NCI-H1105 treated with DMSO at 0.1 percent for 48 hours (cell line): ENCODE measurements at places on chromosomes 2 and 18.
A peak's percentile ranks its signal among the peaks of the same experiment; 100 is the strongest.

DNA sequence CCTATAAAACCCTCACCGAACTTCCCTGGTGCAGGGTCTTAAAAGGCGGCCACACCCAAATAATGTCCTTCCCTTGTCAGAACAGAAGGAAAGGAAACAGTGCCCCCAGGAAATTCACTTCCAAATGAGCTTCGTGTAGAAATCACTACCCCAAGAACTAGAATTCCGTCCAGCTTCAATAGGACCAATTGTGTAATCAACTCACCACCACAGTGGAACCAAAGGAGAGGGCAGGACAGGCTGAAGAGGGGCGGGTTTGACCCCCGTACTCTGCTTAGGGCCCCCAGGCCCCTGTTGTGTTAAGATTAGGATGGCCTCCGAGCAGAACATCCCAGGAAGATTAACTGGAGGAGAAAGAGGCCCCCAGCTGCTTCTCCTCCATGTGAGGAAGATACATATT is 24.1 kb downstream of the GPR35 start:
- no peak for DNase-seq

GRCh38 chr2:74828543-74828942 is 5.4 kb upstream of the HK2 start:
- DNase-seq, result no peak

DNA sequence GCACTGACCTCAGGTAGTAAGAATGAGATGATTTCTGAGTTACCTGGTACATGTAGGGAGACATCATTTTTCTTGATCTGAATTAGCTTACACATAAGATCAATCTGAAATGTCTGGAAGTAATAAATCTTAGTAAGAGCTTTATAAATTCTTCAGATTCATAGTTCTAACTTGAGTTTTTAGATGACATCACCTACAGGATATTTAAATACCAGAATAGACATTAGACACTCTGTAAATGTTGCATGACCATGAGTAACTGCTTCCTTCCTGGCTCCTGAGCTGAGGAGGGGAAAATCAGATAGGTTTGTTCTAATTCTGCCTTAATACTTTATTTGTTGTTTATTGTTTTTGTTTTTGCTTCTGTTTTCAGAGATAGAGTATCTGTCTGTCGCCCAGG is 181.8 kb downstream of the PHLPP1 start:
- no peak for DNase-seq

DNA sequence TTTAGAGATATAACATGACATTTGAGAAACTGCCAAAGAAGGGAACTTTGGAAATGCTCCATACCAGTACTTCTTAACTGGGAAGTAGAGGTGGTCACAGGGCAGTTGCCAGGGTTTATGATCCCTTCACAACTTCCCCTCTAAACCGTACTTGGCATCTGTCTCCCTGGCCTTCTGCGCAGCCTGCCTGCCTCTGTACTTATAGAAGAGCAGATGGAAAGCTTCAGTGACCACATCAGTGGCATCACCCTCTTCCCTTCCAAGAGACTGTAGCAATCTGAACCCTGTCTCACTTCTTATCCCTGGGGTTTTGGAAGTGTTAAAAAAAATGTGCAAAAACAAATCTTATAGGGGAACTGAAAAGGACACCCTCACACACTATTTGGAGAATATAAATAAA is 64.1 kb downstream of the EIF2AK3 start:
- DNase-seq, result no peak

DNA sequence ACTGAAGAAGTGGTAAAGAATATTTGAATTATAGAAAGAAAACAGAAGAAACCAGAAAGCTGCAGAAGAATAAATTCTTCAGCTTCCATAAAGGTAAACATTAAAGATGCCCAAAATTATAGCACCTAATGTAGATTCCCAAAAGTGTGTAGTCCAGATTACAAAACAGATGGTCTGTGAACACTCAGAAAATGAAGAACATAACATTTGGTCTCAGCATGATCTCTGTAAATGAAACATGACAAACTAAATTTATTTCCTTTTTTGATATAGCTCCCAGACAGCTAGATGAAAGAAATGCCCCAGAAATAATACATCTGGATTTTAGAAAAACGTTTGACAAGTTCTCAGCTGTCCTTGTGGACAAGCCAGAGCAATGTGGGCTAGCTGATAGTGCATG is 794.2 kb upstream of the NXPH2 start:
- DNase-seq, result no peak

DNA sequence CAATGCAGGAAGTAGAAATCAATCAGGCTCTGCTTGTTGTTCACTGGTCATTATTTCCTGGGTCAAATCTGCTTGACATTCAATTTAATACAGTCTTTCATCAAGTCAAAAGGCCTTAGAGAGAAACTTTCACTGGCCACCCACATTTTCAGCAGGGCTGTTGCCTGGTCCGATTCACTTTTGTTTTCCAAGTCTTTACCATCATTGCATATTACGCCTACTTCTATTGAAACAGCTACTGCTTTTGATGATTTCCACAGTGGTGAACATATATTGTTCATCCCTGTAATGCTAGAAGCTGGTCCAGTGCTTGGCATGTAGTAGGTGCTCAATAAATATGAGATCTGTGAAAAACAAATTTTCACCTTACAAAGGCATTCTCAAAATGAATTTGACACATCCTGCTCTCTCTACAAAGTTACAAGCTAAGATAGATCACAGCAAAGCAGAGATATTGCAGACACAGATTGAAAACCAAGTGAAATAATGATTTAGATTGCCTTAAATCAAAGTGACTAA is 600.1 kb downstream of the ARHGAP15 start:
- DNase-seq, result no peak

GRCh38 chr2:1546901-1547300 is 133.6 kb downstream of the TPO start:
- DNase-seq, result no peak

GRCh38 chr2:25460261-25460905 is 118.7 kb upstream of the DNMT3A start:
- DNase-seq, result no peak

GRCh38 chr2:220451438-220451837 is 824.0 kb downstream of the SLC4A3 start:
- peak; percentile 29 for DNase-seq

DNA sequence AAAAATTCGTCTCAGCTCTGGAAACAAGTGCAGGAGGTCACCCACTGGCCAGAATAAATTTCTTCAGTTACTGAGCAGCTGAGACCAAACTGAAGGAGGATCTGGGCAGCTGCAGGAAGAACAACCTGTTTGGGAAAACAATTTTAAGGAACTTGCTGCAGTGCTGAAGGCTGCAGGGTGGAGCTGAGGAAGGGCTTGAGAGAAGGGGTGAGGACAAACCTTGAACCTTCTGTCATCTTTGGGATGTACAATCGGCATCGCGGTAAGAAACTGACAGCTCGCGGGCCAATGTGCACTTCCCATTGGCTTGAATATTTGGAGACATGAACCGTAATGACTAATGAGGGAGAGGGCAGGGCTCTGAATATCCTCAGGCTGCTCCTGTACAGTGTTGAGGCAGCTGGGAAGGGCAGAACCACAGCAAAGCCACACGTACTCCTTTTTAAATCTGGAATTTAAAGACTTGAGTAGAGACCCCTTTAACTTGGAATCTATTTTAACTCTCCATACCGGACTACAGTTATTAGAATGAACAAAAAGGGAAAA is 90.3 kb downstream of the TACR1 start:
- DNase-seq, result no peak

DNA sequence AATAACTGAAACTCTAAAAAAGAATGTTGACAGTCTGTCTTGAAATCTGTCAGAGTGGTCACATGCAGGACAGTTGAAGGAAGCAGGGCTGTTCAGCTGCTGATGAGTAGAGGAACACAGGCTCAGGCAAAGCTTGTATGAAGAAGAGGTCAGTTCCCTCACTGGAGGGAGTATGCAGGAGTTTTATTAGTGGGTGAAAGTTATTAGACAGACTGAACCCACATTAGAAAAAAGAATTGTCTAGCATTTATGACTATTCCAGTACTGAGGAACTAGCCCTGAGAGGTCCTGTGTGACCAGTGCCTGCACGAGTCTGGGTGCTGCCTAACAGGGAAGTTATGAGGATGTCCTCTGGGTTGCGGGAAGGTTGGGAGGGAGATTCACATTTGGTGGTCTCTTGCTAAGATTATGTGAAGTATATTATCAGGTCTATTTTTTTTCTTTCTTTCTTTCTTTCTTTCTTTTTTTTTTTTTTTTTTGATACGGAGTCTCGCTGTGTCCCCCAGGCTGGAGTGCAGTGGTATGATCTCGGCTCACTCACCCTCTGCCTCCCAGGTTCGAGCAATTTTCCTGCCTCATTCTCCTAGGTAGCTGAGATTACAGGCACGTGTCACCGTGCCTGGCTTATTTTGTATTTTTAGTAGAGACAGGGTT is 9.6 kb downstream of the TET3 start:
- DNase-seq, result no peak

DNA sequence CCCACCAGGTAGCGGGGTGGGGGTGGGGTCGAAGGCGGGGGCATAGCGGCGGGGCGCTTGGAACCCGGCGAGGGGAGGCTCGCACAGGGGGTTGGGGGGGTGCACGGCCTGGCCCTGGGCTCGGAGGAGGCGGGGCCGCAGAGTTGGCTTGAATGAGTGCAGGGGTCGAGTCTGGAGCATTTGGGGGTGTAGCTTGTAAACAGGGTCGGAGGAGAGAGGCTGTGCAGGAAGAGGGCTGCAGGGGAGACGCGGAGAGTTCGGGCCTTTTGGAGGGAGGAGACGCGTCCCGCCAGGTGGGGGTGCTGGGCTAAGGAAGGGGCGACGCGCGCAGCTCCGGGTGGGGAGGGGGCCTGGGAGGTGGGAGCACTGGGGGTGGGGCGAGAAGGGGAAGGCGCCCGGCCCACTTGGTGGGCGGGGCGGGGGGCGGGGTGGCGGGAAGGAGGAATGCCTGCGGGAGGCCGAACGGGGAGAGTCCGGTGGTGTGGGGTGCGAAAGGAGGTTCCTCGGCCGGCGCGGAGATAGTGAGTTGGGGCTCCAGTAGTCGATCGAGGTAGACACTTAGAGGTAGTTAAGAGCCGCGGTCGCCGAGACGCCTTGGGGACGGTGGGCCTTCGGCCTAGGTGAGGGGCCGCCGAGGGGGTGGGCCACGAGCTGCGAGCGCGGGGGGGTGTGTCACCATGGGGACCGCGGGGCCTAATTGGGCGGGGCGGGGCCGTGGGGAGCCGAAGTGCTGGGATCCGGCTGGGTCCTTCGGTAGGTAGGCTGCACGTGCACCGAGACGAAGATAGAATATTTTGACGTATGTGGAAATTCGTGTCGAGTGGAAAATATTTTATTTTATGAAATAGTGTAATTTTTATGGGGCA is 774 bp downstream of the MSH6 start:
- DNase-seq, result peak; percentile 69

DNA sequence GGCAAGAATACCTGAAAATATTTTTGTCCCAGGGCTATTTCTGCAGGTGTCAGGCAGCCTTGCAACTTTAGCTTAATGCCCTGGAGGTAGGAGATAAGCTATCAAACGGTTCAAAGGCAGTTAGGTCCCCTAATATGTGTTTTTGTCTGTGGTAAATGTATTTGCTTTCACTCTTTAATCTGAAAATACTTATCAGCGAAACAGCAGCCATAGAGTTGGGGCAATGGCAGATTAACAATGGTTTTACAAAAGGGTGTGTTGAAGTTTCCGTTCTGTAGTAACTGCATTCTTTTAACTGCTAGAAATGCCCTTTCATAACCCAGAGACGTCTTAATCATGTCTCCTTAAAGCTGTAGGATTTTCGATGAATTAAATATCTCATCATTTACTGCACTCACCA is 265.0 kb upstream of the TRIB2 start:
- no peak for DNase-seq

DNA sequence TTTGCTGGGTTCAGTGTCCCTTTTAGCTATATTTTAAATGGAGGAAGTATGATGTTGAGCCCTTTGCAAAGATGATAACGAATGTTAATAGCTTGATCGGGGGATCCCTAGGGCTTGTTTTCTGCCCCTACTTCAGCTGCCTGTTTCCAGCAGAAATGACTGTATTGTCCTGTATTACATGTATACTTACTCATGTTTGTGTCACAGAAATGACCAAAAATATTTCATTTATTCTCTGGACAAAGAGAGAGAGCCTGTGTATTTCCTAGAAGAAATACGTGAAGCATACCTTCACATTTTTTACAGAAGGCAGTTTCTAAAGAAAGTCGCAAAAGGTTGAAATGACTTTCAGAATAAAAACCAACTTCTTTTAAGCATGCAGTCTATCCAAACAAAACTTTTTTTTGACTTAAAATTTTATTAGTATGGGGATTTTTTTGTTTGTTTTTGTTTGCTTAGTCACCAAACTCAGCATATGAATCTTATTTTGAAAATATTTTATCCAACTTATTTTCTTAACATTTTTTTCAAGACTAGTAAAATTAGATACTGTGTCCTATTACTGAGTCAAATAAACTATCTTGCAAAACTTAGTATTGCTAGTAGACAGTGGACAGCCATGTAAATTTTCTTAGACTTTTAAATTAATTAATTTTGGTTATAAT is 68.9 kb downstream of the PTRHD1 start:
- DNase-seq, result no peak

- no peak for DNase-seq
These were observed 110.1 kb downstream of the BAZ2B start for GRCh38 chr2:159506202-159506601.

GRCh38 chr2:57962861-57963260 is 83.7 kb upstream of the VRK2 start:
- DNase-seq, result no peak

DNA sequence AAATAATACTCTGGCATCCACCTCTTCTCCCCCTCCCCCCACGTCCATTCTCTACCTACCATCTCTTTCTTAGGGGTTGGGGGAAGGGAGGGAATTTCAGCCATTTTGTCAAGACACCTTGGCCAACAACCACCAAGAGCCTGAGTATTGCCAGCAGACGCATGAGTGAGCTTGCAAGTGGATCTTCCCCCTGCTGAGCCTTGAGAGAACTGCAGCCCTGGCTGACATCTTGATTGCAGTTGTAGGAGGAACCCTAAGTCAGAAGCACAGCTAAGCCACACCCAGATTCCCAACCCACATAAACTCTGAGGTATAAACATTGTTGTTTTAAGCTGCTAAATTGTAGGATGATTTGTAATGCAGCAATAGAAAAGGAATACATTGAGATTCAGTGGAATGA is 165.6 kb downstream of the TMEFF2 start:
- DNase-seq, result no peak

- DNase-seq, result no peak
These were observed 38.1 kb downstream of the TRAK2 start for GRCh38 chr2:201413143-201413542.

GRCh38 chr2:228902176-228902575 is 368.9 kb downstream of the PID1 start:
- no peak for DNase-seq

DNA sequence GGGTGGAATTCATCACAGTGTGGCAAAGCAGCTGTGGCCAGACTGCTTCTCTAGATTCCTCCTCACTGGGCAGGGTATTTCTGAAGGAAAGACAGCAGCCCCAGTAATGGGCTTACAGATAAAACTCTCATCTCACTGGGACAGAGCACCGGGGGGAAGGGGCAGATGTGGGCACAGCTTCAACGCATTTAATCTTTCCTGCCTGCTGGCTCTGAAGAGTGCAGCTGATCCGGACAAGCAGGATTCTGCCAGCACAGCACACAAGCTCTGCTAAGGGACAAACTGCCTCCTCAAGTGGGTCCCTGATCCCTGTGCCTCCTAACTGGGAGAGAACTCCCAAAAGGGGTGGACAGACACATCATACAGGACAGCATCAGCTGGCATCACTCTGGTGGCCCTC is 779.9 kb upstream of the CNTNAP5 start:
- no peak for DNase-seq
